ENCODE measurements at places on chromosomes 3 and 15.

GRCh38 chr3:179463319-179463718 is 12.0 kb upstream of the GNB4 start:
- DNase-seq = no peak

DNA sequence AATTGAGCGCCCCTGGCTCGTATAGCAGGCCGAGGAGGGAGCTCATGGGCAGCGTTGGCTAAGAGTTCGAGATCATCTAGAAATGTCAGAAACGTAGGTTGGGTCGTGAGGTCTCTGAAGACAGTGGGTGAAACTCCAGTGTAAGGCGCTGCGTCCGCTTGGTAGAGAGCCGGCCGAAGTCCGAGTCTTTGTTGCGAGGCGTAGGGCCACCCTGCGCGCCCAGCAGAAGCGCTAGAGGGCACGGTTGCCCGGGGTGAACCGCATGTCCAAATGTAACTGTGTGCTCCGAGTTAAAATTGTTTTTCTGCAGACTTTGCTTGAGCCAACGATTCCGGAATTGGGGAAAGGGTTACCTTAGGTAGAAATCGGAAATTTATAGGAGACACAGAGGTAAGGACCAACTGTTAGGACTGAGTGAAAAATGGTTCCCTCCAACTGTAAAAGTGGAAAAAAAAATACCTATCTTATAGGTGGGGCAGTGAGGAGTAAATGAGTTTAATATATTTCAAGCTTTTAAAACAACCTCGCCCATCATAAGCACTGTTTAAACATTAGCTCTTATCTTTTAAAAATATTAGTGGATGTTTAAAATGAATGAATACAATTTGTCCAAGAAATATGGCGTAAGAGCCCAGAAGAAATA is 993 bp upstream of the SIAH2 start:
- no peak for DNase-seq

GRCh38 chr3:30017901-30018300 is 588.5 kb upstream of the TGFBR2 start:
- no peak for DNase-seq

- no peak for DNase-seq
Observed at GRCh38 chr3:162337630-162338029, 841.0 kb downstream of the OTOL1 start.

GRCh38 chr15:63372018-63372705 is 9.5 kb downstream of the CA12 start:
- no peak for DNase-seq

GRCh38 chr15:35168464-35168863 is 83.4 kb upstream of the NANOGP8 start:
- DNase-seq = no peak

DNA sequence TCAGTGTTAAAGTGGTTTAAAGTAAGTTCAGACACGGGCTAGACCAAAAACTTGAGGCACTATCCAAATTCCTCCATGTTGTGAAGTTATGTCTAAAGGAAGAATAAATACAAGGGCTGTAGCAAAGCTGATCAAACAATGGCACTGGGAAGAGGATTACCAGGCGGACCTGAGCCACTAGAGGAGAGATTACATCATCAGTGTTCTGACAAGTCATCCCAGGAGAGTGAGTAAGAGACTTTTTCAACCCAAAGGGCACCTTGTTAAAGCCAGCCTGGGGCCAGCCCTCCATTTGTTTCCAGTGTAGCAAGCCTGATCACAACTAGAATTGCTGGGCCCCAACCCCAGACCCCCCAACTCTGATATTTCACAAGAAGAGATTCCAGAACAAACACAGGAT is 166.9 kb downstream of the DCLK3 start:
- DNase-seq = no peak

GRCh38 chr15:76386178-76386577 is 49.6 kb downstream of the ISL2 start:
- DNase-seq = no peak

DNA sequence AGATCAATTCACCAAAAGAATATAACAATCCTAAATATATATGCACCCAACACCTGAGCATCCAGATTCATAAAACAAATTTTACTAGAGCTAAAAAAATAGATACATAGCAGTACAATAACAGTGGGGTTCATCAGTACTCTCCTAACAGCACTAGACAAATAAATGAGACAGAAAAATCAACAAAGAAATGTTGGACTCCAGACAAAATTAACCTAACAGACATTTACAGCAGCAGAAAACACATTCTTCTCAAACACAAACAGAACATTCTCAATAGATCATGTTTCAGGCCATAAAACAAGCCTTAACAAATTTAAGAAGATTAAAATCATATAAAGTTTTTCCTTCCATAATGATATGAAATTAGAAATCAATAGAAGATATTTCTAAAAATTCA is 124.8 kb upstream of the NECTIN3 start:
- DNase-seq = no peak

DNA sequence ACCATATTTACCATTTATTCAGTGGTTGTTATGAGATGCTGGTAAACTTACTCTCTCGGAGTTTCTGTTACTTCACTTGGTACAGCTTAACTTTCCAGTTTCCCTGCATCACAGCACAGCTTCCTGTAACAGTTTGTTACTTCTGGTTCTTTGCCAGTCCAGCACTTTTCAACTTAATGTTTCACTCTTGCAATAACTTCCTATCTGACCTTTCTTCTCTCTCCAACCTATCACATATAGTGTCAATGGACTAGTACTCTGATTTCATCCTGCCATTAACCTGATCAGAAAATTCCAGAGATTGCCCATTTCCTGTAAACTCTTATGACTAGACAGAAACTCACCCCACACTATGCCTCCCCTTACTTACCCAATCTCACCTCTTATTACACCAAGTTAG is 3.9 kb upstream of the ATP11B start:
- no peak for DNase-seq

DNA sequence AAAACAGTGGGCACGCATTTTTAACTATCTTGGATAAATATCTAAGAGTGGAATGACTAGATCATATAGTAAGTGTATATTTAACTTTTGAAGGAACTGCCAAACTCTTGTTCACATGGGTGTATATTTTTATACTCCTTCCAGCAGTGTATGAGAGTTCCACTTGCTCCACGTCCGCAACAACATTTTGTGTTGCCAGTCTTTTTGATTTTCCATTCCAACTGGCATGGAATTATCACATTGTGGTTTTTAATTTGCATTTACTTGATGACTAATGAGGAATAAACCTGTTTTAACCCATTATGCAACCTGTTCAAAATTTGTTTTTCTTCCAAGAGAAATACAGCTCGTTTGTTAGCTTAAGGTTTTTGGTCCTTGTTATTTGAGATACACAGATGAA is 51.6 kb downstream of the ZNF621 start:
- DNase-seq = no peak

- no peak for DNase-seq
Observed at GRCh38 chr15:85772668-85773067, 22.1 kb downstream of the KLHL25 start.

DNA sequence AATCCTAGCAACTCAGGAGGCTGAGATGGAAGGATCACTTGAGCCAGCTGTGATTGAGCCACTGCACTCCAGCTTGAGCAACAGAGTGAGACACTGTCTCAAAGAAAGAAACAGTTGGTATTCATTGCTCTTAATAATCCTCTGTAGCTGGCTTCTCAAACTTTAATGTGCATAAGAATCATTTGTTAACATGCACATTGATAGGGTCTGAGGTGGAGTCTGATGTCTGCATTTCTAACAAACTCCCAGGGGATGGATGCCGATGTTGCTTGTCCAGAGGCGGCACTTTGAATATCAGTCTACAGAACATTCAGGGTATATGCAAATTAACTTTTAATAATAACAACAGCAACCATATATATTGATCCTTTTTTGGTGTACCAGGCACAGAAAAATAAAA is 39.9 kb downstream of the NKIRAS1 start:
- DNase-seq = no peak

DNA sequence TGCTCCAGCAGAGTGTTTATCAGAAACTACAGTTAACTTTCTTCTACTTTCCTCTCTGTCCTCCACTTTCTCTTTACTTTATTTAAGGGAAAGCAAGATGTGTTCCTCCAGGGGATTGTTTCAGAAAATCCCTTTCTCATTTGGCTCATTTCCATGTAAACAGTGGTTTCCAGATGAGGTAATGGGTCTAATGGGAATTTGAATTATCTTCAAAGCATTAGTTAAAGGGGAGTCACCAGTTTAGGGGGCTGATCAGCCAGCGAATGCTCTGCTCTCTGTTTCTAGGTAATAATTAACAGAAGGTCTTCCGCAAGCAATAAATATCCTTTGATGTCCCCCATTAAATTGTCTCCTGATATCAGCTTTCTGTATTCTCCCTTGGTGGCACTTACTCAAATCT is 30.4 kb upstream of the ZNF639 start:
- no peak for DNase-seq

DNA sequence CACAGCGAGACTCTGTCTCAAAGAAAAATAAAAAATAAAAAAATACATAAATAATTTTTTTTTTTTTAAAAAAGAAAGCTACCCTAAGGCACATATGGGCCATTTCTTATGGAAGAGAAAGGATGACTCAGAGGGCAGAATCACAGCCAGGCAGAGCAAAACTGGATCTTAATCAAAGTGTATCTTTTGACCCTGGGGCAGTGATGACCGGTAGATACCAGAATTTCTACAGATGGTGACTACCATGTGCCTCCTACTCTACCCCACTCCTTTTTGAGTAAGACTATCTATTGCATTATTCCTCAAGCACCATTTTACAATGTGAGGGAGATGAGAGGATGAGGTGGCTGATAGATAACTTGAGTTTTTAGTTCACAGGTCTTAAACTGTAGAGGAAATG is 26.0 kb downstream of the TARS3 start:
- no peak for DNase-seq

DNA sequence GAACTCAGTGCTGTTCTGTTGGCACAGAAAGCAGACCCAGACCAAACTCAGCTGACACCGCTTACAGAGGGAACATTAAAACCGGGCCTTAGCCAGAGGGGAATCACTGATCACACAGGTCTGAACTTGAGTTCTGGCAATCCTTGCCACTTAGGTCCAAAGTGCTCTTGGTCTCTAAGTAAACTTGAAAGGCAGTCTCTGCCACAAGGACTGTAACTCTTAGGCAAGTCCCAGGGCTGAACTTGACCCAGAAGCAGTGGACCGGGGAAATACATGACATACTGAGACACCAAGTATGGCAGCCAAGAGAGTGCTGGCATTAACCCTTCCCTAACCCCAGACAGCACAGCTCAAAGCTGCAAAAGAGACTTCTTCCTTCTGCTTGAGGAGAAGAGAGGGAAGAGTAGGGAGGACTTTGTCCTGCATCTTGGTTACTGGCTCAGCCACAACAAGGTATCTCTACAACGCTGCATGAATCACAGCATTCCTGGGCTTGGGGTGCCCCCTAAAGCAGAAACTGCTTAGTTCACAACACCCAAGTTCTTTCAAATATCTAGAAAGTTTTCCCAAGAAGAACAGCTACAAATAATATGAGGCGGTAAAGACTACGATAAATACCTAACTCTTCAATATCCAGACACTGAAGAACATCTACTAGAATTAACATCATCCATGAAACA is 32.5 kb downstream of the NAALADL2 start:
- no peak for DNase-seq
